MCF 10A (cell line): ENCODE measurements at places on chromosomes 3 and 15.

GRCh38 chr15:85689729-85690128, 105.0 kb downstream of the KLHL25 start:
- DNase-seq = no peak

- peak; percentile 6 for DNase-seq
These were observed 32.9 kb upstream of the UTS2B start for GRCh38 chr3:191363221-191363620.

GRCh38 chr15:63238796-63239195, 38.6 kb upstream of the APH1B start:
- peak; percentile 66 for DNase-seq

- peak; percentile 33 for DNase-seq
These were observed 41.5 kb downstream of the IDH2 start for GRCh38 chr15:90060797-90061196.

GRCh38 chr15:31340047-31340446, 13.4 kb downstream of the KLF13 start:
- DNase-seq = no peak

DNA sequence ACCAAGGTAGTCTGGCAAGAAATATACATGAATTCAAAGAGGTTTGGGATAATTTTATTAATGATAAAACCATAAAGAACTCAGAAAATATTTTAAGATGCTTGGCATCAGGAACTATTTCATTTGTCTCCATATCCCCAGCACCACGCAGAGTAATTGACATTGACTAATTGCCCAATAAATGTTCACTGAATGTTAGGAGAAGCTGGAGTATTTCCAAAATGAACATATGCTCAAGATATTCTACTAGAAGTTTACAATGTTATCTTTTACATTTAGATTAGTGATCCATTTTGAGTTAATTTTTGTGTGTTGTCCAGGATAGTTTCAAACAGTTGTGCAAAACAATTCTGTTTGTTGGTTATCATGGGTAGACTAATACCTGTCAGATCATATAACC, 298.8 kb upstream of the CTDSPL start:
- DNase-seq = no peak

DNA sequence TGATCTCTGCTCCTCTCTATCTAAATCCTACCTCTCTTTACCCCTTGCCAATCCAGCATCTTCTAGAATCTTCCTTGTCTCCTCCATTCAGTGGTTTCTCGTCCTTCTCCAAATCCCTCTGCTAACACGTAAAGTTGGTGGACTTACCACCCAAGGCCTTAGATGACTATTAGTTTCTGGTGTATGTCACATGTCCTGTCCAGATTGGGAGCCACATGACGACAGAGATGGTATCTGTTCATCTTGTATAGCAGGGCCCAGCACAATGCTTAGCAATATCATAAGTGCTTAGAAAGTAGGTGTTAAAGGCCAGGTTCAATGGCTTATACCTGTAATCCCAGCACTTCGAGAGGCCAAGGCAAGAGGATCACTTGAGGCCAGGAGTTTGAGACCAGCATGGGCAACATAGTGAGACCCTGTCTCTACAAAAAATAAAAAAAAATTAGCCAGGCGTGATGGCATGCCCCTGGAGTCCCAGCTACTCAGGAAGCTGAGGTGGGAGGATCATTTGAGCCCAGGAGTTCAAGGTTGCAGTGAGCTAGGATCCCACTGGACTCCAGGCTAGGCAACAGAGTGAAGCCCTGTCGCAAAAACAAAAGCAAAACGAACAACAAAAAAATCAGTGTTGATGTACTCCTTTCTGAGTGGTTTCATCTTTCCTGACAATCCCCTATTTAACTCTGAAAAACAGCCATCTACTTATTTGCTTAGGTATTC, 81.8 kb downstream of the HMG20A start:
- no peak for DNase-seq

DNA sequence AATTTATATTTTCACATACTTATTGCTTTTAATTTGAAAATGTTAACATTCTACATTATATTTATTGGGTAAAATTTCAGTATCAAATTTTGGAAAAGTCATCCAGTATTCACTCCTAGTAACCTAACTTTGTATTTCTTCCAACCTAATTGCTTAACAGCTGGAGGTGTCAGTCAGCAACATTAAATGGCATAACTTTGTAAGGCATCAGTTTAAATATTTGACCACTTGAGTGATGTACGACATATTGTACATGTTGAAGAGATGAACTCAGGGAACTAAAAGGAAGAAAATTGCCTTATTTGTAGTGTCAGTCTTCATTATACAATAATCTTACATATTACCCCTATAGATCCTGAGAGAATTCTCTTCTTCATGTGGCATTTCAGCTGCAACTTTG, 326.8 kb downstream of the NAALADL2 start:
- no peak for DNase-seq

DNA sequence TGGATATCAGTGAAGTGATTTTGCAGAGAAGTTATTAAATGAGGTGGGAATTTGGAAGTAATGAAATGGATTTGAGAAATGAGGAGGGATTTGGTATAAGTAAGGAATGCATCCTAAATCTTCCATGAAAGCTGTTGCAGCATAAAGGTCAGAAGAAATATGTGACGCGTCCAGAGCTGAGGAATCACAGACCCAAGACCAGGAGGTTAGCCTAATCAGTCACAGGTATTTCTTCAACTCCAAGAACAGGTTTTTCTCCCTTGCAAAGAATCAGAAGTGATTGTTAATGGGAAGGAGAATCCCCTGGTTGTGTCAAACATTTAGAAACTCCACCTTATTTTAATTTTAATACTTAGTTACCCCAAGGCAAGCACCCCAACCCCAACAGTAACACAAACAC, 253.2 kb downstream of the MEX3B start:
- no peak for DNase-seq

DNA sequence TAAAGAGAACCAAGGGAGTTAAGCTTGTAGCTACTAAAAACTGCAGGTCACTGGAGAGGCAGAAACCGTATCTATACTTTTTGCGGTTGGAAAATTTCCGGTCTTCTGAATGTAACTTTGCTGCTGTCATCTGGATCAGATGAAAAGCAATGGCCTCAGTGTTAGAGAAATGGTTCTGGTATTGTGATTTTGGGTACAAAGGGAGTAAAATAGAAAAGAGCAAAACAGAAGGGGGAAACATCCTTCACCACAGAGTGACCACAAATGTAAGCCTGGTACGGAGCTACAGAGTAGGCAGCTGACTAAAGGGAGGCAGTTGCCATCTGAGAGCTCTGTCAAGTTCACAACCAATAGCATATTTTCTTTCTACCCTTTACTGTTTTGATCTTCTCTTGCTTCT, 5.6 kb downstream of the CD96 start:
- no peak for DNase-seq

GRCh38 chr3:101827211-101828174, 21.8 kb upstream of the NFKBIZ start:
- peak; percentile 81 for DNase-seq

DNA sequence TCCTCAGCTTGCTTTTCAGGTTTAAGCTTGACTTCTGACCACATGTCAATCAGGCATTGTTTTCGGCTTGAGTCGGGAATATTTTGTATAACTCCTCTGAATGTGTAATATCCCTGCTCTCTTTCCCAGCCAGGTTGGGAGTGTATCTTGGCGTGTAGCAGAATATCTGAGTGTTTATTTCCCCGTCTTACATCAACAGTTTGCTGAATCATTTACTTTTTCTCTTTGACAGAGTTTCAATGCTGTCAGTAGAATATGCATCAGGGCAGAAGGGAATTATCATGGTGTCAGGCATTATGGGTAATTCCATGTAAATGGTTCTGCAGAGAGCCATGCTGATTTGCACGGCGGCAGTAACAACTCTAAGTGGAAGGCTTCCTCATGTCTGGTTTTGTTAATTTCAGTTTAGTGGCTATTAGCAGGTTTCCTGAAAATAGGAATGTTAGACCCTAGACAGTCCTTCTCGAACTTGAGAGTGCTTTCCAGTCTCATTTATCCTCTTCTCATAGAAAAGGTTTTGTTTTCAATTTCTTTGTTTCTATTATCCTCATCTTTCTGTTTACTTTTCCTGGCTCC, 566.3 kb downstream of the AGBL1 start:
- peak; percentile 5 for DNase-seq

DNA sequence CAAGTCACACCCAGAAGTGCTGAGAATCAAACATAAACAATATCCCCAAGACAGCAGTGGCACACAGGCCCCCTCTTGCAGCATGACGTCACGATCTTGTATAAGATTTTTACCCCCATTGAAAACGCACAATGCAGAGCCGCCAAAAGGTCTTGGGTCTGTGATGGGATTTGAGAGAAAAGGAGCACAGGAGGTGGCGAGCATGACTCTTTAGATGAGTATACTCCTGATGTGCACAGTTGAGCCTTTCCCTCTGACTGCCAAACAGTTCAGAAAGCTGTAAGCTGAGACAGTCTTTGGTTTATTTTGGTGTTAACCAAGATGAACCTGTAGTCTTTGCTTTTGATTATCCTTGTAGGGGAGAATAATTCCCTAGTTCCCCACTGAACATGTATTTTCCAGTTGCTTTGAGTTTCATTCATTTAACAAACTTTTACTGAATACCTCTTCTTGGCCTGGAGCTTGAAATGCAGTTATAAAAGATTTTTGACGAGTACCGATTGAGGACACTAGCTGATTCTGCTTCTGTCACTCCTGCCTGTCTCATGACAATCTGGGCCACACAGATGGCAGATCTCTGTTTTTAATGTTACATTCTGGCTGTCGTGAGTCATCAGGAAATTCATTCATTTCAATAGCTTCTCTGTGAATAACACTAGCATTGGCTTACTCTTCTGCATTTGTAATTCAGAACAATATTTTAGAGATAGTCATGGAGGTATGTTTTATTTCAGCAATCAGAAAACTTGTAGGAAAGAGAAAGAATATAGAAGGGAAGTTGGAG, 28.9 kb downstream of the CFAP91 start:
- peak; percentile 5 for DNase-seq

GRCh38 chr3:99175276-99175812, 273.8 kb upstream of the DCBLD2 start:
- no peak for DNase-seq

DNA sequence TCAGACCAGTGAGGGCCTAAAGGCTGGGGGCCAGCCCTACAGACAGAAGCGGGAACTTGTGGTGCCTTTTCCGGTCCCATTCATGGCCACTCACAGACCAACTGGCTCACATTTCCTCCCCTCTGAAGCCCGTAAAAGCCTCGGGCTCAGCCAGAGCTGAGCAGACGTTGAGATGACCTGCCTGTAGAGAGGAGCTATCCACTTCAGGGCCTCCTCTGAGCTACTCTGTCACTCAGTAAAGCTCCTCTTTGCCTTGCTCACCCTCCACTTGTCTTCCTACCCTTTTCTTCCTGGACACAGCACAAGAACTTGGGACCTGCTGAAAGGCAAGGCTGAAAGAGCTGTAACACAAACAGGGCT, 53.5 kb downstream of the SLMAP start:
- DNase-seq = no peak

- DNase-seq = peak; percentile 51
These were observed 17.4 kb upstream of the KCNMB2 start for GRCh38 chr3:178518660-178519396.

GRCh38 chr3:39178553-39178952, 13.8 kb downstream of the XIRP1 start:
- no peak for DNase-seq

DNA sequence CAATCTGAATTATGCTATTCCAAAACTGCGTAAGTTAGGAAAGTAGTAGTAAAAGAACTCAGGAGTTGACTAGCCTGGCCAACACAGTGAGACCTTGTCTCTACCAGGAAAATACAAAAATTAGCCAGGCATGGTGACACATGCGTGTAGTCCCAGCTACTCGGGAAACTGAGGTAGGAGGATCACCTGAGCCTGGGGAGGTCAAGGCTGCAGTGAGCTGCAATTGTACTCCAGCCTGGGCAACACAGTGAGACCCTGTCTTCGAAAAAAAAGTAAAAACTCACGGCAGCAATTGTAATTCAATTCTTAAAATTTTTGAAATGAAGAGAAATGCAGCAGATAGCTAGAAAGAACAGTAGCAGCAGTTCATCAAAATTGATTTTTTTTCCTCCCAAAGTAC, 9.7 kb downstream of the GABPB1 start:
- DNase-seq = no peak

DNA sequence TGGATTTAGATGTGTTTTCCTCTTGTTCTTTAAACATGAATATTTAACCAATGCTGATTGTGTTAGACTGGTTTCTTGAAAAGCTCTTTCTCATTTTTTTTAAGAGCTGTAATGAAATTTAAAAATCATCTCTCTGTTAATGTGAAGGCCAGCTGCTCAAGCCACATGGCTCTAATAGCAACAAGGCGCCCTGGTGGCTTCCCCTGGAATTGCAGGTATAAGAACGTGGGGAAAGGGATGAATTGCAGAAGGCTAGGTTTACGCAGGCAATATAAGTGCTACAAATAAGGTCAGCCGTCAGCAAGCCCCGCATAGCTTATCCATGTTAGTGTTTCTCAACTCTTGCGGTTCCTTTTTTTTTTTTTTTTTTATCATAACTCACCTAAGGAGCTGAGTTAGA, 108.5 kb downstream of the SAMMSON start:
- peak; percentile 53 for DNase-seq

DNA sequence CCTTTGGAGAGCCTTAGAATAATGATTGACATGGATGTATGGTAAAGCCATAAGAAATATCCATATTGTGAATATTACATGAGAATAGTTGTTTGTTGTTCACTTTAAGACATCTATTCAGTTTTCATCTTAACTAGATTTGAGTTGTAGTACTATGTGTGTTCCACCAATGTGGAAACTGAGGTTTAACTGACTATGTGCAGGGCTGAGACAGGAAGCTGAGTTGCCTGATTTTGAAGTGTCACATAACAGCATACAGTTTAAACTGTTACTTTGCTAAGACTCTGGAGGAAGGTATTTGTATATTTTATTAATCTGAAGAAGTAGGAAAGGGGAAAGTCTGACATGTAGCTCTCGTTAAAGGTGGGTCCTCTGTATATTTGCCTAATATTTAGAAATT, 2.1 kb downstream of the ECT2 start:
- DNase-seq = no peak

DNA sequence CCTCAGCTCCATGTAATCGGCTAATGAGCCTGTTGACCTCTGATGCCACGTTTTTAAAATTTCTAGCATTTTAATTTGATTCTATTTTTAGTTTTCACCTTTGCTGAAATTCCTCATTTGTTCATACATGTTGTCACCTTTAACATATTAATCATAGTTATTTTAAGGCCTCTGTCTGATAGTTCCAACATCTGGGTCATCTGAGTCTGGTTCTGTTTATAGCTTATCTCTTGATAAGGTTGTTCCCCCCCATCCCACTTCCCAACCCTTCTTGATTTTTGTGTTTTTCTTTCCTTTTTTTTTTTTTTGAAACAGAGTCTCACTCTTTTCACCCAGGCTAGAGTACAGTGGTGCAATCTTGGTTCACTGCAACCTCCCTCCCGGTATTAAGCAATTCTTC, 36.4 kb downstream of the MAP2K1 start:
- peak; percentile 10 for DNase-seq

- no peak for DNase-seq
These were observed 193.9 kb upstream of the THRB start for GRCh38 chr3:24688446-24689148.

DNA sequence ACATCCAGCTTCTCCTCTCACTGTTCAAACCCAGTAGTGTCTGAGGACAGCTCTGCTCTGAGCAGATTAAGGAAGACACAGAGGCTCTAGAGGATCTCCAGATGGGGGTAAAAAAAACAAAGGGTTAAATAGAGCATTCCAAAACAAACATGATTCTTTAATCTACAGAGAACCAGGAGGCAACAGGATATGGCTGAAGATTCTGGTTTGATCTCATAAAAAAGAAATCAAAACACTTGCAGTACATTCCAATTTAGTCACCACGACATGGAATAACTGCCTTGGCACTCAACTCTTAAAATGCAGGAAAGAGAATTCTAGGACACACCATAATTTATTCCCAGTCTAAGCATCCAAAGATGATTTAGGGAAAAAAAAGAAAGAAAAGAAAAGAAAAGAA, 32.0 kb downstream of the TM4SF4 start:
- DNase-seq = no peak

GRCh38 chr15:93517176-93517575, 428.2 kb upstream of the RGMA start:
- DNase-seq = no peak
